Right atrium auricular region (tissue), 2 donors: ENCODE measurements at places on chromosomes 4 and X.
A peak's percentile ranks its signal among the peaks of the same experiment; 100 is the strongest.

GRCh38 chr4:164428561-164428960 lies 325.4 kb upstream of the SMIM31 start:
- no peaks in the 10 kb centered on the region for H3K27me3 ChIP-seq
- H3K27ac ChIP-seq = no peak overlapping the region
- no peaks in the 10 kb centered on the region for H3K4me1 ChIP-seq
- no peak overlapping the region for H3K4me3 ChIP-seq
- no peak for DNase-seq

GRCh38 chrX:129741880-129742758 lies 3.3 kb downstream of the XPNPEP2 start:
- no peak overlapping the region for H3K4me3 ChIP-seq
- no peaks in the 10 kb centered on the region for H3K4me1 ChIP-seq
- DNase-seq = no peak
- no peaks in the 10 kb centered on the region for H3K36me3 ChIP-seq
- no peak overlapping the region for H3K27ac ChIP-seq
- no peaks in the 10 kb centered on the region for H3K27me3 ChIP-seq

- no peak overlapping the region for H3K4me3 ChIP-seq
- no peak overlapping the region for H3K27ac ChIP-seq
- no peaks in the 10 kb centered on the region for H3K4me1 ChIP-seq
- no peaks in the 10 kb centered on the region for H3K27me3 ChIP-seq
These were observed 45.9 kb upstream of the ALG13 start for GRCh38 chrX:111634823-111635729.

- no peak overlapping the region for H3K4me3 ChIP-seq
- no peaks in the 10 kb centered on the region for H3K4me1 ChIP-seq
- no peak overlapping the region for H3K27ac ChIP-seq
- H3K36me3 ChIP-seq = no peaks in the 10 kb centered on the region
These were observed 110.9 kb downstream of the FBXW7 start for GRCh38 chr4:152424977-152425376.

- H3K36me3 ChIP-seq = no peaks in the 10 kb centered on the region
- DNase-seq = no peak
- H3K27ac ChIP-seq = no peak overlapping the region
- H3K4me1 ChIP-seq = no peaks in the 10 kb centered on the region
- H3K27me3 ChIP-seq = no peaks in the 10 kb centered on the region
These were observed 25.0 kb upstream of the RAPGEF2 start for GRCh38 chr4:159077702-159078495.

DNA sequence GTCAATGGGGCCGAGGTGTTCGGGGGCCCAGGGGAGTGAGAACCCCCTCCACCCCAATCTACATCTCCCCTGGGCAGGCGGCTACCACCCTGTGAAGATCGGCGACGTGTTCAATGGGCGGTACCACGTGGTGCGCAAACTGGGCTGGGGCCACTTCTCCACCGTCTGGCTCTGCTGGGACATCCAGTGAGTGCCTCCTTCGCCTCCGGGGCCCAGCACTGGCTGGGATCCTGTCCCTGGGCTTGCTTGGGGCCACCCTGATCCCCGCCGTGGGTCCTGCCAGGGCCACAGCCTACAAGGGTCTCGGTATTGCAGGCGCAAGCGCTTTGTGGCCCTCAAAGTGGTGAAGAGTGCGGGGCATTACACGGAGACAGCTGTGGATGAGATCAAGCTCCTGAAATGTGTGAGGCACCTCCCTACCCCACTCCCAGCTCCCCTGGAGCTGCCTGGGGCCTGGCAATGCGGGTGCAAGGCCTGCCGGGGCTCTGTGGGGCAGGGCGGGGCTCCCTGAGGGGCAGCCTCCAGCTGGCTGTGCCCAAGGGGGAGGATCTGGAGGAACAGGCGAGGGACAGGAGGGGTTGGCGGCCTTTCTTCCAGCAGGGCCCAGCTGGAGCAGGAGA lies 697 bp downstream of the SRPK3 start:
- H3K27me3 ChIP-seq = no peaks in the 10 kb centered on the region
- H3K4me1 ChIP-seq = no peaks in the 10 kb centered on the region
- no peak for DNase-seq
- H3K4me3 ChIP-seq = peak overlapping the region; percentile 32
- peaks cover 18% of the 10 kb centered on the region for H3K36me3 ChIP-seq

DNA sequence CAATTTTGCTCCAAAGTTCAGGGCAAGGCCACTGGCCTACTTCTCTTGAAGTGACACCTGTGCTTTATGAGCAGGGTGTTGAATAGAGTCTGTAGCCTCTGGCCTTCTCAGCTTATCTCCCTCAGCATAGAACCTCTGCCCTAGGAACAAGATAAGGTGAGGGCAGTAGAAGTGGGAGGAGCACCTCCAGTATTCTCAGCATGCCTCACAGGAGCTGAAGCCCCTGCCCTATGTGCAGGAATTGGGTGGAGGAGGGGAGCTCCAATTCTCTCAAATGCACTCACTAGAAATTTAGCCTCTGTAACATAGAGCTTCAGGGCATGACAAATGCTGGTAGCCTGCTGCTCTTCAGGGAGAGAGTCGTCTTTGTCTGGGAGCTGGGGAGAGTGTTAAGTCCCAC lies 479.3 kb downstream of the IL1RAPL1 start:
- H3K36me3 ChIP-seq = no peaks in the 10 kb centered on the region
- no peak for DNase-seq
- H3K4me3 ChIP-seq = no peak overlapping the region
- no peak overlapping the region for H3K27ac ChIP-seq
- no peaks in the 10 kb centered on the region for H3K27me3 ChIP-seq

DNA sequence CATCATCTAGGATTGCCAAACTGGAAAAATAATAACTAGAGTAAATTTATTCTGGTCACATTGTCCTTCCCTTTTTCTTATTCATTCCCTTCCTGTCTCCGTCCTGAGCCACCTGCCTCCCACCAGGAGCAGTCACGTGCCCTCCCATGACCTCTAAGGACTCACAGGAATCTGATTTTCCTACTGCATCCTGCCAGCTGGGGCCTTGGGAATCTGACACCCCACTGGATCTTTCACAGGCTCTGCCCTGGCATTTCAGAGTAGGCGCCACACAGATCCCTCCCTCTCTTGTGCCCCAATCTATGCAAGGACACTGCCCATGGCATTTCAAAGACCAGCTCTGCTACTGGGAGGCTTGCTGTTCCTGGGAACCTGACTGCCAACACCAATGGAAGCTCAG lies 520.5 kb downstream of the PPARGC1A start:
- no peaks in the 10 kb centered on the region for H3K36me3 ChIP-seq
- H3K4me3 ChIP-seq = no peak overlapping the region
- H3K27me3 ChIP-seq = no peaks in the 10 kb centered on the region

DNA sequence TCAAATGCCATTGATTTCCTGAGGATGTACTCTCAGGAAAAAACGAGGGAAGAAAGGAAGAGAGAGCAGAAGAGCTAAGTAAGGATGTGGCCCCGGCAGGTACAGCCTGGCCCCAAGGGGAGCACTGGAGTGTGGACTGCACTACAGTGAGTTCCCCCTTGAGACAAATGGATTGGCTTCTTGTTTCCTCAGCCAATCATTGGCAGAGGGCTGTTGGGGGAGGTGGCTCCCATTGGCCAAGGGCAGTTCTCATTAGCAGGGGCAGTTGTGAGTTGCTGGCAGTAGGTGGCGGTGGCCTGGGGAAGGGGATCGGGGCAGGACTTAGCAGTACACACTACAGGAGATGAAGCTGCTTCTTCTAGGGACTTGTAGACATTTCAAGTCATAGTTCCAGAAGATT lies 24.1 kb upstream of the OCIAD2 start:
- no peaks in the 10 kb centered on the region for H3K27me3 ChIP-seq
- no peak overlapping the region for H3K4me3 ChIP-seq
- no peak overlapping the region for H3K27ac ChIP-seq
- DNase-seq = no peak

- no peak overlapping the region for H3K27ac ChIP-seq
- no peaks in the 10 kb centered on the region for H3K27me3 ChIP-seq
These were observed 36.4 kb downstream of the FAT1 start for GRCh38 chr4:186687265-186687664.

- H3K27ac ChIP-seq = no peak overlapping the region
- H3K27me3 ChIP-seq = no peaks in the 10 kb centered on the region
- no peaks in the 10 kb centered on the region for H3K36me3 ChIP-seq
- no peak overlapping the region for H3K4me3 ChIP-seq
- DNase-seq = no peak
These were observed 374.3 kb downstream of the AFF2 start for GRCh38 chrX:148874636-148875246.

DNA sequence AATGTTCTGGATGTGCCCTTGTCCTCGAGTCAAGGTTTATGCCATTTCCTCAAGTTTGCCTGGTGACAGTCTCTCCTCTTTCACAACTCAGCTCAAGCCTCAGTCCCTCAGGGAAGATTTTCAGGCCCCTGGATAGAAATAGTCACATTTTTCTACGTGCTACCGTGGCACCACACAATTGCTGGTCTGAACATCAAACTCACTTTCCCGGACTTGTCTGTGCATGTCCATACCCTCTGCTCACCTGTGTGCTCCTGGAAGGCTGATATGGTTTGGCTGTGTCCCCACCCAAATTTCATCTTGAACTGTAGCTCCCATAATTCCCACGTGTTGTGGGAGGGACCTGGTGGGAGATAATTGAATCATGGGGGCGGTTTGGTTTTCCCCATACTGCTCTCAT lies 129.7 kb downstream of the HS3ST1 start:
- DNase-seq = no peak
- H3K4me3 ChIP-seq = no peak overlapping the region
- H3K4me1 ChIP-seq = no peaks in the 10 kb centered on the region
- H3K27ac ChIP-seq = no peak overlapping the region

DNA sequence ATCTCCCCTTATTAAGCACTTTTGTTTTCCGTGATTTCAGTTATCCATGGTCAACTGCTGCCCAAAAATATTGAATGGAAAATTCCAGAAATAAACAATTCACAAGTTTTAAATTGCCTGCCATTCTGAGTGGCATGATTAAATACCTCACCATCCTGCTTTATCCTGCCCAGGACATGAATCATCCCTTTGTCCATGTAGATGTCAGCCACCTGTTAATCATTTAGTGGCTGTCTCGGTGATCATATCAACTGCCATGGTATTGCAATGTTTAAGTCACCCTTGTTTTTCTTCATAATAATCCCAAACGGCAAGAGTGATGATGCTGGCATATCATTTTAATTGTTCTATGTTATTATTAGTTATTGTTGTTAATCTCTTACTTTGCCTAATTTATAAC lies 79.8 kb upstream of the LHFPL1 start:
- H3K27ac ChIP-seq = no peak overlapping the region
- H3K4me1 ChIP-seq = no peaks in the 10 kb centered on the region
- no peak overlapping the region for H3K4me3 ChIP-seq

GRCh38 chrX:15525664-15526416 lies 25.2 kb downstream of the BMX start:
- H3K27me3 ChIP-seq = no peaks in the 10 kb centered on the region
- DNase-seq = no peak
- no peak overlapping the region for H3K27ac ChIP-seq
- no peak overlapping the region for H3K4me3 ChIP-seq
- no peaks in the 10 kb centered on the region for H3K36me3 ChIP-seq

DNA sequence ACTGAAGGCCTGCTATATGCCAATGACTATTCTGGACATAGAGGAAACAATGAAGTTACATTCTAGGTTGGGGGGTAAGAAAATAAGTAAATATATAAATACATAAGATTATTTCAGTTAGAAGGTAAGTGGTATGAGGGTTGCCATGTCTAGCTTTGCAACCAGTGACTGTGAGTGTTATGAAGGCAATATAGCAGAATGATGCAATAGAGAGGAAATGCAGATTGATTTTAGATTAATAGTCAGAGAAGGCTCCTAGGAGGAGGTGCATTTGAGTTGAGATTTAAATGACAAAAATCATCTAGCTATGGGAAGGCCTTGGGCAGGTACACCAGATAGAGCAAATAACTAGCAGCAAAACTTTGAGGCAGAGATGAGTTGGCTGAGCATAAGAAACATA lies 243.2 kb downstream of the FBXO8 start:
- H3K27ac ChIP-seq = no peak overlapping the region
- no peaks in the 10 kb centered on the region for H3K36me3 ChIP-seq

- H3K4me3 ChIP-seq = no peak overlapping the region
- DNase-seq = no peak
- no peaks in the 10 kb centered on the region for H3K27me3 ChIP-seq
- no peaks in the 10 kb centered on the region for H3K36me3 ChIP-seq
These were observed 435.2 kb upstream of the AMOT start for GRCh38 chrX:113275804-113276203.

DNA sequence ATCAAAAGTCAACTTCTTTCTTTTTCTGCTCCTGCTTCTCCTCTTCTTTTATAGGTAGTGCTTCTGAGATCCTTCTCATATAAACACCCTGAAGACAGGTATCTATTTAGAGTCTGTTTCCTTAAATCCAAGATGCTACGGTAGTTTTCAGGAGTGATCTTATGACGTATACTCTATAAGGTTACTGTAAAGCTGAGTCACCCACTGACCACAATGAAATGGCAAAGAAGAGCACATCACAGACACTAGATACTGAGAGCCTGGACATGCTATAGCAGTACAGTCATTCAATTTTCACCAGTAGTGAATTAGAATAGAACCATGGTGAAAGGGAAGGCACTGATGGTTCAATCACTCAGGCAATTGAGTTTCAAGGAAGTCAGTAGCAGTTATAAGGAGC lies 412.5 kb downstream of the ADAM29 start:
- no peaks in the 10 kb centered on the region for H3K36me3 ChIP-seq
- H3K27me3 ChIP-seq = no peaks in the 10 kb centered on the region
- H3K4me1 ChIP-seq = no peaks in the 10 kb centered on the region
- H3K4me3 ChIP-seq = no peak overlapping the region

GRCh38 chr4:105198541-105198940 lies 51.9 kb downstream of the TET2 start:
- H3K4me1 ChIP-seq = no peaks in the 10 kb centered on the region
- no peak overlapping the region for H3K4me3 ChIP-seq
- H3K36me3 ChIP-seq = no peaks in the 10 kb centered on the region
- no peak for DNase-seq

- H3K36me3 ChIP-seq = no peaks in the 10 kb centered on the region
- H3K4me3 ChIP-seq = no peak overlapping the region
- no peak for DNase-seq
- H3K27ac ChIP-seq = no peak overlapping the region
These were observed 25.6 kb upstream of the SPP1 start for GRCh38 chr4:87949961-87950360.

DNA sequence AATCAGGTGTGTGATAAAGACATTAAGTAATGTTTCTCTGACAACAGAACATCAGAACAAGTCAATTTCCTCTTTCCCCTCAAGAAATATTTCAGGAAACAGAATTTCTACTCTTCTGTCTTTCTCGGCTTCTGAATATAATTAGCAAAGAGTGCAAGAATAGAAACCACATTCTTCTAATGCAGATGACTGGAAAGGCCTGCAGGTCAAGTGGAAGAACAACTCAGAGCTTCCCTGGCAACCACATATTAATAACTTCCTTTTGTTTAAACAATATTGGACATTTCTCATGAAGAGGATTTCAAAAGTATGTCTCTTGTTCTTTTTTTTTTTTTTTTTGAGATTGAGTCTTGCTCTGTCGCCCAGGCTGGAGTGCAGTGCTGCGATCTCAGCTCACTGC lies 225.5 kb downstream of the PARM1 start:
- no peaks in the 10 kb centered on the region for H3K36me3 ChIP-seq
- no peak for DNase-seq
- no peaks in the 10 kb centered on the region for H3K4me1 ChIP-seq
- H3K4me3 ChIP-seq = no peak overlapping the region
- no peak overlapping the region for H3K27ac ChIP-seq
